Fibroblast of upper back skin (primary cell): ENCODE measurements at places on chromosomes 3 and 15.

DNA sequence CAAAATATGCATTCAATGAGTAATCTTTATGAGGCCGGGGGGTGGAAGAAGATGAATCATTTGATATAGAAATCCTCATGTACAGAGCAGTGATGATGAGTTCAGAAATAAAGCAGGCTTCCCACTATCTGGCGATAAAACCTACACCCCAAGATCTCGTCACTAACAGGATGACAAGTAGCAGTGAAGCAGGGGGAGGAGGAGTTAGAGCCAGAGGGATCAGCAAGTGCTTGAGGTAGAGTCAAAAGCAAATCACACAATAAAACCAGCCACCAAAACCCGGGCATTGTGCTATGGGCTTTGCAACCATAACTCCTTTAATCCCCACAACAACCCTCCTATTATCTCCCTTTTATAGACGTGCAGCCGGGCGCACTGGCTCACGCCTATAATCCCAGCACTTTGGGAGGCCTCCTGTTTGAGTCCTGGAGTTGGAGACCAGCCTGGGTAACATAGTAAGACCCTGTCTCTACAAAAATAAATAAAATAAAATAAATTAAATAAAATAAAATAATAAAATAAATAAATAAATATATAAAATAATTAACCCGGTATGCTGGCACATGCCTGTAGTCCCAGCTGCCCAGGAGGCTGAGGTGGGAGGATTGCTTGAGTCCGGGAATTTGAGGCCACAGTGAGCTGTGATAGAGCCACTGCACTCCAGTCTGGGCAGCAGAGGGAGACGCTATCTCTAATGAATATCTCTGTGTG, 53.0 kb downstream of the STARD5 start:
- DNase-seq: peak; percentile 75

GRCh38 chr3:59515966-59516365, 466.1 kb upstream of the CFAP20DC start:
- DNase-seq: no peak

- DNase-seq: no peak
Observed at GRCh38 chr3:62805580-62806277, 69.5 kb downstream of the CADPS start.

DNA sequence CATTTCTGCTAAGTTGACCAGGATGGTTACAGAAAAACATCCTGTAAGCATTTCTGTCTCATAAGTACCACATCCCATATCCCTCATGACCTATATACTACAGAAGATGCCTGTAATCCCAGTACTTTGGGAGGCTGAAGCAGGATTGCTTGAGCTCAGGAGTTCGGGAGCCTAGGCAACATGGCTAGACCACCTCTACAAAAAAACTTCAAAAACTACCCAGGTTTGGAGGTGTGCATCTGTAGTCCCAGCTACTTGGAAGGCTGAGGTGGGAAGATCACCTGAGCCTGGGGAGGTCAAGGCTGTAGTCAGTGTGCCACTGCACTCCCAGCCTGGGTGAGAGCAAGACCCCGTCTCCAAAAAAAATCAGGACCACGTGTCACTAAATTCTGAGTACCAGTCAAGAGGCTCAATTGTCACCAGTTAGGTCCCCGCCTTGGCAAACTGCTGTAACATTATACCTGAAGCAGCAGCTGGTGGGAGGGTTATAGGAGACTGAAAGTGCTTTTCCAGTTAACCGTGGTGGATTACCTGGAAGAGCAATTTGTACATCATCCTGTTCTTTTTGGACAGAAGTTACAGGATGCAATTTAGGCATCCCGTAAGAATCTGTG, 6.2 kb downstream of the RPL32 start:
- no peak for DNase-seq

GRCh38 chr15:48833526-48834239, 22.8 kb upstream of the CEP152 start:
- DNase-seq: no peak

GRCh38 chr3:59082106-59082505, 32.3 kb upstream of the CFAP20DC start:
- DNase-seq: no peak
